ENCODE measurements at places on chromosomes 3 and 15.

DNA sequence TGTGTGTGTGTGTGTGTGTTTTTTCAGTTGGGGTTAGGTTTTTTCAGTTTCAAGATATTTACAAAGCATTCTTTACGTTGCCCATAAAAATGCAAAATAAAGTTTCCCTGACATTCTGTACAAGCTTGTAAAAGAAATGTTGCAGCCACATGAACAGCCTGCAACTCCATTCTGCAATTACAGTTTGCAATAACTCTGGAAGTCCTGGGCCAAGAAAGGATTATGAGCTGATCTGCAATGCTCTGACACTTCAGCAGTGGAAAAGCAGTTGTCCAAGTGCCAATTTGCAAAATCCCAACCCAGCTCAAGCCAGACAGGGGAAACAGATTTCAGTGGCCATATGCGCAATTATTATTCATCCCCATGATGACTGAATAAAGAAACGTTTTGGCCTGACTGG lies 322.1 kb downstream of the MEX3B start:
- DNase-seq, result no peak

- DNase-seq, result no peak
Measured at GRCh38 chr15:69629631-69630161, 177.1 kb downstream of the RPLP1 start.

DNA sequence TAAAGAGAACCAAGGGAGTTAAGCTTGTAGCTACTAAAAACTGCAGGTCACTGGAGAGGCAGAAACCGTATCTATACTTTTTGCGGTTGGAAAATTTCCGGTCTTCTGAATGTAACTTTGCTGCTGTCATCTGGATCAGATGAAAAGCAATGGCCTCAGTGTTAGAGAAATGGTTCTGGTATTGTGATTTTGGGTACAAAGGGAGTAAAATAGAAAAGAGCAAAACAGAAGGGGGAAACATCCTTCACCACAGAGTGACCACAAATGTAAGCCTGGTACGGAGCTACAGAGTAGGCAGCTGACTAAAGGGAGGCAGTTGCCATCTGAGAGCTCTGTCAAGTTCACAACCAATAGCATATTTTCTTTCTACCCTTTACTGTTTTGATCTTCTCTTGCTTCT lies 5.6 kb downstream of the CD96 start:
- DNase-seq, result no peak

DNA sequence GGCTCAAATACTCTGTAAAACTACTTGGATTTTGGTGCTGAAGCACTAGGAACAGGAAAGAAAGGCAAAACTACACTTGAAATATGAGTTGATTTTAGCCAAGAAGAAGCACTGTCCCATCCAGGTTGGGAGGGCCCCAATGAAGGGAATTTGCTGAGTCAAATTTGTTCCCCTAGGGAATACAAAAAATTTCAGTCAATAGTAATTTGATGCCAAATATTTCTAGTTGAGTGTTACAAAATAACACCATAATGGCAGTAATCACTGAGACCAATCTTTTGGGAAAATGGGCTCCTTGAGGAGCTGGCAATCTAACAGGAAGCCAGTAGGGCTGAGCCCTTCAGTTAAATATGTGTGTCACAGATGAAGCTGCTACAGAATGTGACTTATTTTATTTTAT lies 896.9 kb downstream of the DIPK2A start:
- no peak for DNase-seq

Data from NCI-H2171 treated with DMSO at 0.1 percent for 48 hours (cell line).